ENCODE measurements at places on chromosomes 12 and 14.
A peak's percentile ranks its signal among the peaks of the same experiment; 100 is the strongest.

DNA sequence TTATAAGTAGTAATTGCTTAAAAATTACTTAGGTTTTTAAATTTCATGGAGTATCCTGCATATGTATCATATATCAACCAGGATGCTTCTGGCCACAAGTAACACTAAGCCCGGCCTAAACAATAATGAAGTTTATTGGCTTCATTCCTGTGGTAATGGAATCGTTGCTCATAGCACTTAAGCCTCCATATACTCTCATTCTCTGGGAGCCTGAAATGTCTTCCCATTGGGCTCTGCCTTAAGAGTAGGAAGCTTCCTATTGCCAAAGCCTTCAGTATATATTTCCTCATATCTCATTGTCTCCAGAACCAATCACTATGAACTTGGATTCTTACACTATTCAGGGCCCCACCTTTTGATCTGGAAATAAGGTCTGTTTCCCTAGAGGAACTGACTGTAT, 83.8 kb upstream of the DNM1L start:
- no peaks in the 10 kb centered on the region for H3K4me1 ChIP-seq
- no peaks in the 10 kb centered on the region for H3K27me3 ChIP-seq
- no peak overlapping the region for H3K4me3 ChIP-seq
- DNase-seq = no peak
- no peak overlapping the region for H3K27ac ChIP-seq
- H3K36me3 ChIP-seq = no peaks in the 10 kb centered on the region

DNA sequence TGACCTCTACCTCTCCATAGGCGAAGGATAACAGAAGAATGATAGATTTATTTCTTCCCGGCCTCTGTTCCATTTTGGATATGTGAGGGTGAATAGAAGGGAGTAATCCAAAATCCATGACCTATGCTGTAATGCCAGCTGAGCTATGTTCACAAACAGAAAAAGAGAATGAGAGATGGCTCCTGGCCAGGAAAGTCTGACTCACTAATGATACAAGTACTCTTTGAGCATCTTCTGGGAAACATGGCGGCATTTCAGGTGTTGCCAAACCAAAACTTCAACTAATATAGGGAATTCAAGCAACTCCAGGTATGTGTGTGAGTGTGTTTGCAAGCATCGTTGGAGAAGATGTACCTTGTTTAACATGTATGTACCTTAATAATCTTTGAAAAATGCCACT, 55.1 kb downstream of the MED13L start:
- peaks cover under 1% of the 10 kb centered on the region for H3K4me1 ChIP-seq
- peaks cover 3% of the 10 kb centered on the region for H3K36me3 ChIP-seq
- DNase-seq = peak; percentile 53
- H3K27ac ChIP-seq = no peak overlapping the region
- no peaks in the 10 kb centered on the region for H3K27me3 ChIP-seq

DNA sequence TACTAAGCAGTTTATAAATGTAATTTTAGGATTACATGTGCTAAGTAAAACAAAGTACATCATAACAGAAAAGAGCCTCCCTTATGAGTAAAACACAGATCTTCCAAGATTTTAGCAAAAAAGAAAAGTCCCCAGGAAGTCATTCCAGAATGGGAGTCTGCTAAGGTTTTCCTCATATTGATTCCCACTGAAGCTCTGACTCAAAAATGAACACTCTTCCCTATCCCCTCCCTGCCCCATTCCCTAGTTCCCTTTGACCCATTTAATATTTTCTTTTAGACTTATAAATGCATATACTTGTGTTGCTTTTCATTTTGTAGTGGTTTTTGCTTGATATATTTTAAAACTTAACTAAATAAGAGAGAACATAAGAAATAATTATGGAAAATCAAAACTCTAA, 40.1 kb downstream of the PTGER2 start:
- H3K4me3 ChIP-seq = no peak overlapping the region
- no peaks in the 10 kb centered on the region for H3K36me3 ChIP-seq
- H3K27me3 ChIP-seq = peaks cover 85% of the 10 kb centered on the region
- no peak for DNase-seq

DNA sequence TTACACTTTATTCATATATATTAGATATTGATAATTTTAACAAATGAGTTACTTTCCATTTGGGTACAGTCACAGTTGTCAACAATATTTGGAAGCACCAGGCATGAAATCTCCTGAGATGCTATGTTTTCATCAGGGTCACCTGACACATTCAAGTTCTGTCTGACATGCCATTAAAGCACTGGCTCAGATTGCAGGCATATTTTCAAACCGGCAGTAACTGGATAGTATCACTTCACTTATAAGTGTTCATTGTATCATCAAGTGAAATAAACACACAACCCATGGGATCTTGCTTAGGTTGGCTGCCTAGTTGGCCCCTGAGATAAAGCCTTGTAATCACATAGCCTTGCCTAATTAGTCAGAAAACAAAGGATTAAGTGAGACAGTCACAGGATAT, 4.8 kb downstream of the IFNG start:
- no peak overlapping the region for H3K27ac ChIP-seq
- H3K4me1 ChIP-seq = no peaks in the 10 kb centered on the region
- no peaks in the 10 kb centered on the region for H3K36me3 ChIP-seq
- H3K27me3 ChIP-seq = peaks cover 1% of the 10 kb centered on the region
- H3K4me3 ChIP-seq = no peak overlapping the region
- DNase-seq = no peak

DNA sequence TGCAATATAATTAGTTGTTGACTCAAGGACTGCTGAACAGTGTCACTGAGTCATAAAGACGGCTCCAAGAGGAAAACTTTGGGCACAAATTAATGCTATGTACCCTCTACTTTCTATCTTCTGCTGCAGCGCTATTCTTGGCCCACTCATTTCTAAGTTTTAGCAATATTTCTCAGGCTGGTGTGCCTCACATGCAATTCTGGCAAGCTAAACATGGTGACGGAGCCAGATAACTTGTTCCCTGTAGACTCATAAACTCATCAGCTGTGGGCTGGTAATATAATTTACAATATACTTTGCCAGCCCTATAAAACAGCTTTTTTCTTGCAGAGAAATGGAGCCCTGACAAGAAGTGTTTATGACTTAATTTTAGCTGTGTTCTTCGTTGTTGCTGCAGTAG, 615.1 kb downstream of the NRXN3 start:
- DNase-seq = no peak
- no peak overlapping the region for H3K27ac ChIP-seq
- H3K4me1 ChIP-seq = no peaks in the 10 kb centered on the region
- no peak overlapping the region for H3K4me3 ChIP-seq
- H3K27me3 ChIP-seq = no peaks in the 10 kb centered on the region

- no peak overlapping the region for H3K4me3 ChIP-seq
- H3K27ac ChIP-seq = no peak overlapping the region
- H3K36me3 ChIP-seq = no peaks in the 10 kb centered on the region
- H3K27me3 ChIP-seq = no peaks in the 10 kb centered on the region
- H3K4me1 ChIP-seq = no peaks in the 10 kb centered on the region
- DNase-seq = no peak
Observed at GRCh38 chr14:66539034-66539433, 31.1 kb downstream of the GPHN start.

GRCh38 chr14:65249471-65250161, 147.3 kb upstream of the MAX start:
- no peak overlapping the region for H3K27ac ChIP-seq
- H3K4me1 ChIP-seq = no peaks in the 10 kb centered on the region
- H3K4me3 ChIP-seq = no peak overlapping the region
- H3K36me3 ChIP-seq = no peaks in the 10 kb centered on the region
- no peak for DNase-seq
- no peaks in the 10 kb centered on the region for H3K27me3 ChIP-seq
